ENCODE measurements at places on chromosomes 2 and 18.

- DNase-seq = no peak
These were observed 805.4 kb downstream of the ADCYAP1 start for GRCh38 chr18:1710114-1710513.

DNA sequence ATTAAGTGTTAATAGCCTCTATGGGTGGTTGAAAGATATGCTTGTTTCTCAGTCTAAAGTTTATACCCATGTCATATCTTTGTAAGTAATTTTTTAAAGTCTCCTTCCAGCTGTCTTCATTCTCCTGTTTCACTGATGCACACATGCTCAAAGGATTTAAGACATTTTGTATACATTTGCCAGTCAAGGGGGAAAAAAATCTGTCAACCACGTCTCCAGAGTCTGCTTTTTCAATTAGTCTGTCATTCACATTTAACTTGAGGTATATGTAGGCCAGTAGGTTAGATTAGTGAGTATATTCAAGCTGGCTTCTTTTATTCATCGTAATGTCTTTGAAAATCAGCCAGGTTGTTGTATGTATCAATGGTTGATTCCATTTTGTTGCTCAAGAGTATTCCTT is 193.5 kb downstream of the MCFD2 start:
- no peak for DNase-seq

GRCh38 chr2:219104107-219105035 is 43.6 kb upstream of the IHH start:
- DNase-seq = no peak

- DNase-seq = no peak
These were observed 146.3 kb downstream of the HNMT start for GRCh38 chr2:138110453-138111083.

DNA sequence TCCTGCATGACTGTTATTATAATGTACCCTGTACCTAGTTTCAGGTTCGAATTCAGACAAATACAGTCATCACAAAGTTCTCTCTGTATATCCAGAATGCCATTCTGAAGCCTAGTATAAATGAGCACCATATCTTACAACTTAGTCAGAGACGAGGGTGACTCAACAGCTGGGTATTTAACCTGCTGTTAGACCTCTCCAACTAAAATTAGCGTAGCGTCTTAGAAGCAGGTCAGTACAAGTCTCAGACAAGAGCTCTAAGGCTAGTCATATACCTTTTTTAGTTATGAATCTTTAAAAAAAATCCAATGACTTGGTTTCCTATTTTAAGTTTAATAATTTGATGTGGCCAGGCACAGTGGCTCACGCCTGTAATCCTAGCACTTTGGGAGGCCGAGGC is 74.1 kb downstream of the CABYR start:
- DNase-seq = no peak

GRCh38 chr2:237627441-237628246 is at the start of gene LRRFIP1:
LRRFIP1 (plus strand) TSS chr2:237627587; CDS start chr2:237627645, 58 bp downstream.
- DNase-seq = no peak

- DNase-seq = no peak
These were observed 107.7 kb upstream of the PPP1CB start for GRCh38 chr2:28643911-28644334.

DNA sequence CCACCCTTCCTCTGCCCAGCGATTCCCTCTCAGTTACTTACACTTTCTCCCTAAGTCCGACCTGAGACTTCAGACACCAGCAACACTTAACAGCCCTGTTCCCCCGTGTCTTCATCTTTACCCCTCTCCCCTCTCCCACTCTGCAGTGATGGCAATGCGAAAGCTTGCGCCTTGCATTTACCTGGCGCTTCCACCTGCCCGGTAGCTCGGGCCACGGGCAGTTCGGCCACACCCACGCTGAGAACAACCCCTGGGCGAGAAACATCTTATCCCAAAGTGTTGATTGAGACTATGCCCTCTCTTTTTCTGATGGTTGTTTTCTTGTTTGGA is 558 bp downstream of the DNAJC10 start:
- DNase-seq = no peak

DNA sequence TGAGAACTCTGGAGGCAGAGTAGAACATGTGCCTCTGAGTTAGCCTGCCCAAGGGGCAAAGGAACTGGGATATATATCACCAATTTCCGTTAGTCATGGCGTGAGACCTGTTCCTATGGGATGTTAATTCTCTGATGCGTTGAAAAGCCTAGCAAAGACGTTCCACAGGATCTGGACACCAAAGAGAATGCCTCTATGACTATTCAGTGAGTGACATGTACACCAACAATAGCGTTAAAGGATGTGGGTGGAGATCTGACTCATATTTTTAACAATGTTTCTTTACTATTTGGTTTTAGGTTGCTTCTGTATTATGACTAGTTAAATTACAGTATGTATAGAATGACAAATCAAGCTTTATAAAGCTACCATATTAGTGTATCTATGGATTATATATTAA is 320.9 kb upstream of the MC4R start:
- DNase-seq = no peak

- DNase-seq = no peak
These were observed 53.4 kb upstream of the BZW1 start for GRCh38 chr2:200758341-200758740.

- DNase-seq = no peak
These were observed 920.6 kb upstream of the PIK3C3 start for GRCh38 chr18:41034413-41034812.

- no peak for DNase-seq
These were observed 22.5 kb upstream of the ACVR1 start for GRCh38 chr2:157898591-157898996.

DNA sequence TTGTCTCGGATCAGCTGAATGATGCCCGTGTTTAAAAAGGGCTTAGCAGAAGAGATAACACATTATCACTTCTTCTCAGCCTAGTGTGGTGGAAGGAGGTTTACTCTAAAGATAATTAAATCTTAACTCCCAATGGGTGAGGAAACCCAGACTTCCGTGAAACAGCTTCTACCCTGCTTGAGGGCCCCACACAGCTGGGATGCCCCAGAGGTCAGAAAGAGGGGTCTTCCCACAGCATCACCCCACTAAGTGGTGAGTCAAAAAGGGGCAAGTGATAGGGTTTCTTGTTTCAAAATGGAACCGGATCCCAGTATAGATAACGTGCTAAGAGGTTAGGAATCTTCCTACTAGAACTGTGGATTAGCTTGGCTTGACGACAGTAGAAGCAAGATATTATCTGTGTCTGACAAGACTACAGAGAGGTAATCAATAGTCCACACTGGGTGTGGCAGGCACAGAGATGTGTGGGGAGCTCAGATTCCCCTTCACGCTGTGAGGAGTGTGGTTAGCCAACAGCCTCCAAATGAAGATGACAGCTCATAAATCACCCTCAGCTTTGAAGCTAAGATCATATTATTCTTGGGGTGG is 129.6 kb upstream of the COPS8 start:
- no peak for DNase-seq

GRCh38 chr2:32711219-32711618 is 83.4 kb downstream of the TTC27 start:
- no peak for DNase-seq

DNA sequence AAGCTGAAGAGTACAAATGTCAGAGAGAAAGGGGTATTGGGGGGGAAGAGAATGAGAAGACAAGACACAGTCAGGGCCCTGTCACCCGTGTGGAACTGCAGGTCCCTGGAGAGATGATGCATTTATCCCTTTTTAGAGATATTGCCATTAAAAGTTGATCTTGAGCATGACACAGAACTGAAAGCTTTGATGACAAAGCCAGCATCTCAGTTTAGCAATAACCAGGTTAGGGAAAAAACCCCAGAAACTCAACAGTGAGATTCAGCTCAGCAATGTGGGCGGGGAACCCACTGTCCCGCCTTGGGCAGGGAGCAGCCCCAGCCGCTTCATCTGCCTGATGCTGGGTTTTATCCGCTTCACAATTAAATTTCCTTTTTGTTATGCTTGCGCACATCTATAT is 181.1 kb downstream of the NEDD4L start:
- no peak for DNase-seq

- no peak for DNase-seq
These were observed 83.4 kb downstream of the DOCK10 start for GRCh38 chr2:224958873-224959272.

DNA sequence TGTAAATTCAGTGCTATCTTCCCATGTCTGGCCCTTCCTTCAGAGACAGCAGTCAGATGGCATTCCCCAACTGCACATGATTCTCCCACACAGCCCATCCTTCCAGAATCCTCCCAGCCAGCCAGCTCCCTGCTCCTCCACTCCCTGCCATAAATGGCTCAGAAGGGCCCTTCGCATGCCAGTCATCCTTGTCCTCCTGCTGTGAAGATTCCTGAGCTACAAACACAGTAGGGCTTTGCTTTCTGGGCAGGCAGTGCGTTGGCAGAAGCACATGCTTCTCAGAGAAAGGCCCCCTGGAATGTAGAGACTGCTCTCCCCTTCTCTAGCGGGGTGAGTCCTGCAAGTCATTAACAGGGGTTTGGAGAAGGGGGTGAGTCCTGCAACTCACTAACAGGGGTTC is 71.9 kb downstream of the TEX51 start:
- no peak for DNase-seq

DNA sequence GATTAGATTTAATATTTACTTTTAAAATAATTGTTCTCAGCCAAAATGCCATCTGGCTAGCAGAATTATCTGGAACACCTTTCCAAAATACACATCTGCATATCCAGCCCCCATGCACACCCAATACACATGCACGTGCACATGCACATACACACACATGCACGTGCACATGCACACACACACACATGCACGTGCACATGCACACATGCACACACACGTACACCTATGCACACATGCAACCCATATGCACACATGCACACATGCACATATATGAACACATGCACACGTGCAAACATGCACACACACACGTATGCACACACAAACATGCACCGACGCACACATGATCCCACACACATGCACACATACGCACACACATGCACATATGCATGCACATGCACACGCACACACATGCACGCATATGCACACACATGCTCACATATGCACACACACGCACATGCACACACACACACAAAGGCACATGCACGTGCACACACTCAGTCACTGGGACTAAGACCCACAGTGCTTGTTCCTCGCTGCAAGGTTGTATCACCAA is 53.5 kb downstream of the COPS8 start:
- no peak for DNase-seq

DNA sequence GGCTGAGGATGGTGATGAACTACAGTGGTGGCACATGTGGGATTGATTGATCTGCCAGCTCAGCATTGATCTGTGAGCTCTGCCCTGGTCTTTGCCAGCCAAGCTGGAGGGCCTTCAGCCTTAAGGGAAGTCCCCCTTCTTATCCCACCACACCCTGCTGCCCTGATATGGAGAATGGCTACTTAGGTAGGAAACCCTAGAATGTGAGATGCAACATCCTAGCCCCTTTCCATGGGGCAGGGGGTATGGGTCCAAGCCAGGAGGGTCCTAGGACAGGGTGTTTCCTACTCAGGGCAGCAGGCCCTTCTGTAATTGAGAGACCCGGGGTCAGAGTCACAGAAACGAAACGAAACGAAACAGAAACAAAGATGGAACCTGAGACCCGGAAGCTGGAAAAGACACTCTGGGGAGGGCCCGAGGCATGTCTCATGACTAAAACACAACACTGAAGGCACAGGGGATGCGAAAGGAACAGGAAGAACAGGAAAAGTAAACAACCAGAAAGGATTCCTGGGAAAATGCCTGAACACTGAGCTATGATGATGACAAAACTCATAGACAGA is 16.9 kb upstream of the SULT1C2 start:
- no peak for DNase-seq

DNA sequence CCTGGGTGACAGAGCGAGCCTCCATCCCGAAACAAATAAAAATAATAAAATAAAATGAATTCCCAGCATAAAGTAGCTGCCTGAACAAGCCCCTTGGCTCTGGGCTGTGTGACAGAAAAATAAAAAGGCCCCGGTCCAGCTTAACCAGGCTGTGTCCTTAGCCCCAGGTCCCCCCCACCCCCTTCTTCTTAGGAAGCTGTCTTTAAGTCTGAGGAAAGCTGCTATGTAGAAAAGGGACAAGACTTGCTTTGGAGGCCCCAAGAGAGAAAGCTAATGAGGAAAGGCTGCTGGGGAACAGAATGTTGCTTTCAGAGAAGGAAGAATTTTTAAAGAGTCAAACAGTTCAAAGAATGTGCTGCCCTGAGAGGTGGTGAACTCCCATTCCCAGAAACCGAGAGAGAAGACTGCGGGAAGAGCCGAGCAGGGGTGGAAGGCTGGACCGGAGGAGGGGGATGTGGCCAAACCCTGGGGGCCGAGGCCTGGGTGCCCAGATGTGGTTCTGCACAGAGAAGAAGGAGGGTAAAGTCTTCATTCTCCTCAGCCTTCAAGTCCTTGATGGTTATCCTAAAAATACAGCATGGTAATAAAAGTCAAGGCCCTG is 61.9 kb downstream of the CENPO start:
- DNase-seq = no peak

GRCh38 chr2:182906454-182906853 is 40.0 kb upstream of the FRZB start:
- no peak for DNase-seq

DNA sequence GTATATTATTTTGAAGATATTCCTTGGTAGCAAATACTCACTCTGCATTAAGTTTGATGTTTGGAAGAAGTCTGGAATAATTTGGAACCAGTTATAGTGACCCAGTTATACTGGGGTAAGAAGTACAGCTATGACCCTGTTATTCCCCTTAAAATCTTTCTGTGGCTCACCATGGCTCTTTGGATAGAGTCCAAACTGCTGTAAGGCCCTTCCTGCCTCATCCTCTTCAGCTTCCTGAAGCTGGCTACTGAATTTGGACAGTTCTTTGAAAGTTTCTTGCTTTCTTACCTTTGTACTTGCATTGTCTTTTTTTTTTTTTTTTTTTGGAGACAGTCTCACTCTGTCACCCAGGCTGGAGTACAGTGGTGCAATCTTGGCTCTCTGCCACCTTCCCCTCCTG is 85.6 kb downstream of the ABI2 start:
- no peak for DNase-seq

GRCh38 chr2:29207352-29208148 is 92.3 kb downstream of the CLIP4 start:
- DNase-seq = no peak

- no peak for DNase-seq
These were observed 29.2 kb upstream of the KCNF1 start for GRCh38 chr2:10882568-10882967.

DNA sequence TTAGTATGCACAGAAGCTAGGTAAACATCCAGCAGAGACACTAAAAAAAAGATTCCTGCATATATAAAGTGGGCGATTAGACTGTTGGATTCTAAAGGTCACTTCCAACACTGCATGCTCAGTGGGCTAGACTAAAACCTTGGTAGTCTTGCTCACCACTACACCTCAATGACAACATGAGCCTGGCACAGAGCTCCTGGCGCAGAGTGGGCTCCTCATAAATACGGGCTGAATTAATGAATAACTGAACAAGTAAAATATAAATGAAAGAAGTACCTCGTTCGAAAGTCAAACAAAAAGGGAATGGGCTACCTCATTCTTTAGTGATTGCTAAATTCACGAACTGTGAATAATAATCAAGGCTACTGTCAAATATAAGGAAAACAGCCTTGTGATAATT is 185.3 kb downstream of the STK39 start:
- no peak for DNase-seq

Measured in breast epithelium (tissue), 4 donors.